Activated T-helper 2 cell treated with anti-CD3 and anti-CD28 coated beads, Interferon-gamma antibody, Interleukin-2, Interleukin-4, amounts not matched to agents 10 μg/mL and 5 μg/mL and 100 μg/mL, durations not matched to agents 14 hours and 24 hours and 36 hours (primary cell): ENCODE measurements at places on chromosomes 7 and 10.

DNA sequence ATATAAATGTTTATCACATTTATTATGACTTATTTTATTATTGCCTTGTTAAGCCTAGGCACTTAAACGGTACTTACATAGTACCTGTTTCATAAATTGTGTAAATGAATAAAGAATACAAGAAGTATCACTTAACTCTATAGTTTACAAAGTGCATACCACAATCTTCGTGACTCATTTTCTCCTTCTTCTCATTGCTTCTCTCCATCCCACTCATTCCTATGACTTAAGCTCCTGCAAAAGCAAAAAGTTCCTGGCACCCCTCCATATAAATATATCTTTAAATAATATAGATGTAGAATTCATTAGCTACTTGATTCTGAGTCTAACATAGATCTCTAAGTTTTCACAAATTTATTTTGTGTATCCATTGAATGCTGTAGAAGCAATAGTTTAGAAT, 1382.0 kb upstream of the CELF2 start:
- DNase-seq, result no peak

- DNase-seq, result no peak
These were observed 39.6 kb downstream of the NUP205 start for GRCh38 chr7:135597181-135597925.

GRCh38 chr7:116461500-116461899, 38.0 kb upstream of the CAV2 start:
- DNase-seq, result no peak

DNA sequence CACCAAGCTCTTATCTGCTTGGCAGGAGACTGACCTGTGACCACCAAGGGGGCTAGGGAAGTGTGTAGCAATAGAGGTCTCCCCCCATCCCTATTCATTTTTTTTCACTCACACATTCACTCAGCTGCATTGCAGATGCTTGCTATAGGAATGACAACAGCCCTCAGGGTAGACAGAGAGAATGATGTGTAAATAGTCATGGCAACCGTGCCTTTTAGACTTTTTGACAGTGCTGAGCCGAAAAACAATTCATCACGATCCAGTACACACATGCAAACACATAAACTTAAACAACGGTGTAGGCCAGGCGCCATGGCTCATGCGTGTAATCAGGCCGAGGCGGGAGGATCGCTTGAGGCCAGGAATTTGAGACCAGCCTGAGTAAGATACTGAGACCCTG, 7.6 kb upstream of the ELN start:
- no peak for DNase-seq

DNA sequence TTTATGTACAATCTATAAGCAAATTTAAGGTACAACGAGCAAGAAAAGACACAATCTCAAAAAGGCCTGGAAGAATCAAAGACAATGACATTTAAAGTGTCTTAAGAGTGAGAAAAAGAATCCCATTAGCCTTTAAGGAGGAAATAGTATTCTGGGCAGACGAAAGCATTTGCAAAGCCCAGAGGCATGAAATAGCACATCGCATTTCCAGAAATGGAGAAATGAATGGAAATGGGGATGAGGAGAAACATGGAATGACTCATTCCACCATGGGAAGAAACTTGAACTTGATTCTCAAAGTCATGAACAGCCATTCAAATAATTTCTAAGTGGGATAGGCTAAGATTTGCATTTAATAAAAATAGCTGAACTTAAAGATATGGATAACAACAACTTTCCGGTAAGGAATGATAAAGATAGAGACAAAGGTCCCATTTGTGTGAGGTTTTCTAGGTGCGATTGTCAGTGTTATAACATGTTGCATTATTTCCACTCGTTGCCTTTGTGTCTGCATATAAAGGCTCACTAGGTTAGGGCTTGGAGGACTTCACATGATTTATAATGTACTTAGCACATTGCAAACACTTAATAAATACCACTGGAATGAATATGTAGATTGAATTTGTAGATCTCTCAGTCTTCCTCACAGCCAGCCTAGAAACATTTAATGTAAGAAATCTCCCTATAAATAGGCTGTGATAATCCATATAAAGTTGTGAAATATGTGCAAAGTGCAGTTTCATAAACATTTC, 310.3 kb upstream of the KLF6 start:
- no peak for DNase-seq
